ENCODE measurements at places on chromosomes 5 and 9.

DNA sequence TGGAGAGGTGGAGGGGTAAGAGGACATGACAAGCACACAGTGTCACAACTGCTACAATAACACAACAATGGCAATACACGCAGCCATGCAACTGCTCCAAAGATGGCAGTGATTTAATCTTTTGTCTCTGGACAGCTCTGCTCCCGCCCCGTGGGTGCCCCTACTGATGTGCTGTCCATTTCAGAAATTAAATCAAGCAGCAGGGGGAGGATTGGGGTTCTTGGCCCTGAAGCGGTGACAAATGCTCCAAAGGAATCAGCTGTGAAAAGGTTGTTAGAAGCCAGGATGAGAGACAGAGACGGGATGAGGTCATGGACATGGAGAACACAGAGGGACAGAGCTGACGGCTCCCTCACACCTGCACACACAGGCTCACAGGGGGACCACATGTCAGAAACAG, 22.6 kb downstream of the CNTFR start:
- no peak for DNase-seq

GRCh38 chr5:41413074-41413473, 97.3 kb downstream of the PLCXD3 start:
- no peak for DNase-seq

DNA sequence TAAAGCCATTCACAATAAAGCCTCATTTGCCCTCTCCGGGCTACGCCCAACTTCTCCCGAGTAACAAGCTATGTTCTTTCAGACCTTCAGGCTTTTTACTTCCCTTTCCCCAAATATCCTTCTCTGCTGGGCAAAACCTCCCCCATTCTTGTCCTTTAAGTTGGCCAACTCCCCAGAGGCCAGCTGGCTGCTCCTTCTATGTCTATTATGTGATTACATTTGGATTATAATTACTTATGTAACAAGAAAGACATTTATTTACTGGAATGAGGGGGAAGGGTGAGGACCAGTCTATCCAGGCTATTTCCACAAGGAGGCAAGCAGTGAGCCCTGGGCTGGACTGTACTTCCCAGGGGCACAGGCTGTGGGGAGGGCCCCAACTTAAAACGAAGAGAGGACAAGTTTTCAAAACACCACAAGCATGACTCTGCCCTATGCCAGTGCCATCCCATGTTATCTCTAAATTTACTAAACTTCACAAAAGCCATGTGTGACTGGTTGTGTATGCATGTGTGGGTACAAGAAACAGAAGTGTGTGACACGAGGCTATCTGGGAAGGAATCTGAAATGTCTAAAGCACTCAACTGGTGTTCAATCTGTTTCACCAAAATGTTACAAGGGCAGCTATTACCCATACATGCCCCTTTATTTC, 84.5 kb downstream of the GNAQ start:
- DNase-seq = no peak

DNA sequence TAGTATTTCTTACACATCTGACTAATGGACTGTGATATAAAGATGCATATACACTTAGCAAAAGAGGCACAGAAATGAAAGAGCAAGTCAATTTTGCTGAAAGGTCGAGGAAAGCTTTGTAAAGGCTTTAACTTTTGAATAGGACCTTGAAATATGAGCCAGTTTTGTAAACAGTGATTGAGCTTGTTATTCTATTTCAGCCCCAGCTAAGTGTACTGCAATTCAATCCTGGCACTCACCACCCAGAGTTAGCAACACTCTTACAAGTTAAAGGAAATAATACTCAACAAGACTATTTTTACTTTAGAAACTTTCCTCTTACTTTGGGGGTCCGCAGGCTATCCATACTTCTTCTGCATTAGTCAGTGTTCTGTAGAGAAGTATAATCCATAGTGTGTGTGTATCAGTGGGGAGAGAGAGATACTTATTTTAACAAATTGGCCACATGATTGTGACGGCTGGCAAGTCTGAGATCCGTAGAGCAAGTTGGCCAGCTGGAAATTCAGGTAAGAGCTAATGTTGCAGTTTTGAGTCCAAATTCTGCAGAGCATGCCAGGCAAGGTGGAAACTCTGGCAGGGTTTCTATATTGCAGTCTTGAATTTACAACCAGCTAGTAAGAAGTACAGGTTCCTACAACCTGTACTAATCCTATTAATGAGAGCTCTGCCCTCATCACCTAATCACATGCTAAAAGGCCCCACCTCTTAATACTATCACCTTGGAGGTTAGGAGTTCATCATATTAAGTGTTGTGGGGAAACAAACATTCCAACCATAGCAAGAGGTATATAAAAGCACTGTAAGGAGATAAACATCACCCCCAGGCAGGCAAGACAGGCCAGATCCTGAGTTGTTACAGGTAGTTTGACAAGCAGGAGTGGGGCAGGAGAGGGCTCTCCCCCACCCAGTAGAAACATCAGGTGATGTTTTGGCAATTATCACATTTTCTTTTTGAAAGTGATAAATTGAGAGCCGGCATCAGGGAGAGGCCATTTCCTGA, 33.6 kb downstream of the IL7R start:
- DNase-seq = no peak

DNA sequence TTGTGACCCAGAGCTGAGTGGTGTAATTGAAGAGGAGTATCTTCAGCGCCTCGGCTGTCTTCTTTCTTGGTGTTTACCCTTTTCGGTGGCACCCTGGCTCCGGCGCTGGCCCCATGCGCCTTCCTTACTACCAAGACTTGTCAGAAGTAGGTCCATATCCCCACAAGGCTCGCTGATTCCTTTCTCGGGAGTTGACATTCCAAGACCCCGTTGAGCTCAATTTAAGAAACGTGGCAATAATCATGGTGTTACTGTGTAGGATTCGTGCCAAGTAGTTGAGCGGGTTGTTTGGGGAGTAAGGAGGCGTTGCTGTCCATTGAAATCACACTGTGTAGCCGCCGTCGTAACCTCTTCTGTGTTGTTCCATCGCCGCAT, 795 bp downstream of the NDUFAF2 start:
- peak; percentile 36 for DNase-seq
